ENCODE measurements at places on chromosomes 2 and 18. TPM values are rescaled to one million over a fixed set of nuclear protein-coding genes. Genes with fewer than 3 reads are reported as not detected.

- no peak for DNase-seq
These were observed 104.7 kb upstream of the FAM117B start for GRCh38 chr2:202530038-202530437.

The ODC1 gene
- 59.5 TPM for total RNA-seq

- DNase-seq: no peak
These were observed 3.7 kb downstream of the BCL2 start for GRCh38 chr18:63315876-63316275.

- DNase-seq: no peak
These were observed 18.6 kb downstream of the RASGRP3 start for GRCh38 chr2:33494877-33495641.

- DNase-seq: no peak
These were observed 151.3 kb upstream of the SLC39A10 start for GRCh38 chr2:195505701-195506100.

Measured in suprapubic skin (tissue), 4 donors.